Caki2 (cell line): ENCODE measurements at places on chromosomes 12 and 14.

DNA sequence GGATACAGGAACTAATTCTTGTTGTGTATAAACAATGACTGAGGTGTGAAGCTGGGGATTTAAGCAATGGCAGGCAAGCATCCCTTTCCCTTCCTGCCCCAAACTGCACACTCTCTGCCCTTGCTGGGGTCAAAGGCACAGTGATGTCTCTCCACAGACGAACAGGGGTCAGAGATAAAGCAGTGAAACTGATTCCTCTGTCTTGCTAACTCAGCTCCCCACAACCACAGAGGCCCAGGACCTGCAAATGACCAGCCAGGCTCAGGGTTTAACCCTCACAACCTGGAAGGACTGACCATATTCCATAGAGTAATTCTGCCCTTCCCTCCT lies 67.2 kb downstream of the CCDC88C start:
- no peak for DNase-seq

GRCh38 chr12:11798006-11798708 lies 148.7 kb downstream of the ETV6 start:
- no peak for DNase-seq

GRCh38 chr12:81811778-81812125 lies 52.6 kb upstream of the PPFIA2 start:
- no peak for DNase-seq

DNA sequence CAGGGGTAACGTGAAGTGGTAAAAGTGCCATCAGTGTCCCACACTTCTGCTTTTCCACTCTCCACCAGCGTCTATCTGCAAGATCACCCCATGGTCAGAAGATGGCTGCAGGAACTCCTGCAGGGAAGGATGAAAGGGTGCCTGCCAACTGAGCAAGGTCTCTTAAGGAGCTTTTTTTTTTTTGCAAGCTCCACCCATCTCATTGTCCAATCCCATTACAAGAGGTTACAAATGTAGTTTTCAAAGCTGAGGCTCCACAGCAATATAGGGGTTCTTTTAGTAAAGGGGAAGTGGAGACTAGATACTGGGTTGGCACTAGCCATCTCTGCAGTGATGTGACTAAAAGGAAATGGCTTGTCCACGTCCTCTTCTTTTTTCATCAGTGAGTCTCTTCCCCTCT lies 5.9 kb upstream of the BHLHE41 start:
- no peak for DNase-seq

GRCh38 chr12:121893961-121894460 lies 5.4 kb downstream of the PSMD9 start:
- DNase-seq = peak; percentile 79

- no peak for DNase-seq
These were observed 214.5 kb downstream of the BTG1 start for GRCh38 chr12:91931111-91931510.

DNA sequence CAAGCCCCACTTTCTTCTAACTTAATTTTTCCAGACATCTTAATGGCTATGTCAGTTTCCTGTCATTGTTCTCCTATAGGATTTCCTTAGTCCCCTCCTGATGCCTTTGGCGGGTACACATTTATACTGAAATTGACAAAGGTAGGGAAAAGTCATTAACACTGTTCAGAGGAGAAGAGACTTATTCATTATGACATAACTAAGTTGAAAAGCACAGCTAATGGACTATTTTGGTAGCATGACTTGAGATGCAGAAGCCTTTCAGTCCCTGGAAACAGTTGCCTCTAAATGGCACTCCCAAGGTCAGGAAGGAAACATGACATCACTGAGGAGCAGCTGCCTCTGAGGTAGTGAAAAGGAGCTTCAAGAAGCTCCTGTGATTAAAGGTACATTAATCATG lies 317.5 kb upstream of the KITLG start:
- DNase-seq = no peak

GRCh38 chr14:20723488-20723887 lies 22.2 kb upstream of the EDDM3A start:
- DNase-seq = no peak

GRCh38 chr12:49092086-49092815 lies 2.4 kb downstream of the DHH start:
- no peak for DNase-seq

- peak; percentile 27 for DNase-seq
These were observed 135.3 kb downstream of the PRKCH start for GRCh38 chr14:61456720-61457119.

DNA sequence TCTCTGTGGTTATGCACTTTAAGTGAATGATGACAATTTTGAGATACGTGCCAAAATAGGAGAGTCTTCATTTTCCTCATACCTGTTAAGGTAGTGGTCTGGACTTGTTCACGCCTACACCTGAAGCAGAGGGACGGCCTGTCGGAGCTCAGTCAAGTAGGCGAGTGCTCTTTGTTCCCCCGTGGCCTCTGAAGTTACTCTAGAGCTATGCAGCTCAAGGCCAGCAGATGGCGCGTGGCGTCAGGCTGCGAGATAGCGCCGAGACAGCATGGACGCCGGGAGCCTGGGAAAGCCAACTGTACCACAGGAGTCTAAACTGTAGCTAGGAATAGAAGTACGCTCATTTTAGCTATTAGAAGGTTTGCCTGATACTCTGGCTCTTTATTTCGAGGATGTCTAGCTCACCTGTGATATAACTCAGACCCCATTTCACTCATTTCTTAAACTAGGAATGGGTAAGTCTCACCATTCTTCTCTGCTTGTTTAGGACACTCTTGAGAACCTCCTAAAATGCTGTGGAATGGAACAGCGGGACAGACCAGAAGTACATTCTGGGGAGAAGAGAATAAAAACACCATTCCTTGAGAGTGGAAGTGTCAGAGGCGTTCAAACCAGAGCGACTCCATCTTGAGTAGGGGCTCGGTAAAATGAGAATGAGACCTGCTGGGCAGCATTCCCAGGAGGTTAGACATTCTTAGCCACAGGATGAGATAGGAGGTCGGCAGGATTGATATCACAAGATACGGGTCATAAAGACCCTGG lies 267.4 kb upstream of the HMGA2 start:
- peak; percentile 80 for DNase-seq

GRCh38 chr14:89628521-89628920 lies 211.5 kb upstream of the FOXN3 start:
- no peak for DNase-seq

GRCh38 chr14:88682495-88683114 lies 110.1 kb downstream of the EML5 start:
- DNase-seq = no peak

DNA sequence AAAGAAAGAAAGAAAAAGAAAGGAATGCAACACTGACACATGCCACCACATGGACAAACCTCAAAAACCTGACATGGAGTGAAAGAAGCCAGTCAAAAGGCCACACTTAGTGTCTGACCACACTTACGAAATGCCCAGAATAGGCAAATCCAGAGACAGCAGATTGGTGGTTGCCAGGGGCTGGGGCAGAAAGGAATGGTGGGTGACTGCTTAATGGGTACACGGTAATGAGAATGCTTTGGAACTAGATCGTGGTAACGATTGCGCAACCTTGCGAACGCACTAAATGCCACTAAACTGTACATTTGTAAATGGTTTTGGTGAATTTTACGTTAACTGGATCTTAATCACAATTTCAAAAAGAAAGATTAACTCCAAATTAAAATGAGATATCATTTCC lies 39.5 kb downstream of the SCARB1 start:
- peak; percentile 35 for DNase-seq

DNA sequence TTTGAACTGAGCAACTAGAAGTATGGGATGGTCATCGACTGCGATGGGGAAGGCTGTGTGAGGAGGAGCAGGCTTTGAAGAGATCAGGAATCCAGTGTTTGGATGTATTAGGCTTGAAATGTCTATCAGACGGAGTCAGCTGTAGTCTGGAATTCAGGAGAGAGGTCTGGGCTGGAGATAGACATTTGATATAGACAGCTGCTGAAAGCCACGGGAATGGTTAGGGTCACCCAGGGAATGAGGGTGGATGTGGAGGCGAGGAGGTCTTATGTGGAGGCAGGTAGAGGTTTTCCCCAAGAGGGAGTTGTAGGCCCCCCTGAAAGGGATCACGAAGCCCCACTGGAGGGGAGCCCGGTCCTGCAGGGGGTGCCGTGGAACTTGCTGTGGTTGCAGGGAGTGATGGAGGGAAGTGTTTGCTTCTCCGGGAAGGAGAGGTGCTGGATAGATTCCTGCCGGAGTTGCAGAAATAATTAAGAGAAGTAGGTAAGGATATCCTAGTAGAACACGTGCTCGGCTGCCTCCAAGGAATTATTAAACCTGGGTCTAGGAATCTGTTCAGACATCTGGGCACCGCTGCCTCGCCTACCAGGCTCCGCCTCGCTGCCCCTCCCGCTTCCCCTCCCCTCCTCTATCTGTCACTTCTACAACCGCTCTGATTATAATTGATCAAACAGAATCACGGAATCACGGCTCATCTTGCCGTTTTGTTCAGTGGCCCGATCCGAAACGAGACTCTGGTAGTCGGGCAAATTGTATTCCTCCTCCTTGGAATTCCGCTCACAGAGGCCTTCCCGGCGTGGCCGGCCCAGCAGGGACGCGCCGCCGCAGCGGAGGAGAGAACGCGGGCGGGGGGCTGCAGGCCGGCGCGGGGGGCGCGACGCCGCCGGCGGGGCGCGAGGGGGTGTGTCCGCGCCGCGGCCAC lies 826 bp upstream of the CACNA1C start:
- peak; percentile 33 for DNase-seq

GRCh38 chr12:86249851-86250250 lies 6.3 kb downstream of the MGAT4C start:
- peak; percentile 84 for DNase-seq

- no peak for DNase-seq
These were observed 39.1 kb downstream of the FNTB start for GRCh38 chr14:65025818-65026217.

- DNase-seq = no peak
These were observed 13.5 kb downstream of the PHETA1 start for GRCh38 chr12:111355201-111355925.

GRCh38 chr12:98121963-98122362 lies 393.4 kb upstream of the TMPO start:
- DNase-seq = no peak

- DNase-seq = peak; percentile 38
These were observed 29.2 kb downstream of the ZCCHC8 start for GRCh38 chr12:122471324-122472226.

DNA sequence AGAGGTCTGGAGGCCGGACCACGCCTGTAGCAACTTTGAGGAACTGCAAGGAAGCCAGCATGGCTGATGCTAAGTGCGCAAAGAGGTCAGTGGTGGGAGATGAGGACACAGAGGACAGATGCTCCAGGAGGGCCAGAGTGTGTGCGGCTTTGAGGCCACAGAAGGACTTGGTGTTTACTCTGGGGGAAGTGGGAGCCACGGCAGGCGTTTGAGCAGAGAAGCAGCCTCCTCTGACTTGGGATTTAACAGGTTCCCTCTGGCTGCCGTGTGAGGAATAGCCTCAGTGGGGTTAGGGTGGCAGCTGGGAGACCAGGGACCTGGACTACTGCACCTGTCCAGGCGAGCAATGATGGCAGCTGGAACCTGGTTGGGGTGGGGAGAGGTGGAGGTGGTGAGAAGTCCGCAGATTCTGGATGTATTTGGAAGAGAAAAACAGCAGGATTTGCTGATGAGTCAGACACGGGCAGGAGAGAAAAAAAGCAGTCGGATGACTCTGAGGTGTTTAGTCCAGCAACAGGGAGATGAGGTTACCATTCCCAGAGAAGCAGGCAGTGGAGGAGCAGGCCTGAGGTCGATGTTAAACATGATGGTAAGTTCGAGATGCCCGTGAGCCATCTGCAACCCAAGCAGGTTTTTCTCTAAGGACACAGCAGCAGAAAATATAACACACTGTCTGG lies 143.5 kb downstream of the SCARB1 start:
- DNase-seq = peak; percentile 90

- DNase-seq = no peak
These were observed 17.4 kb upstream of the EIF4B start for GRCh38 chr12:52988898-52989297.

GRCh38 chr12:33000016-33000415 lies 103.4 kb upstream of the PKP2 start:
- no peak for DNase-seq

DNA sequence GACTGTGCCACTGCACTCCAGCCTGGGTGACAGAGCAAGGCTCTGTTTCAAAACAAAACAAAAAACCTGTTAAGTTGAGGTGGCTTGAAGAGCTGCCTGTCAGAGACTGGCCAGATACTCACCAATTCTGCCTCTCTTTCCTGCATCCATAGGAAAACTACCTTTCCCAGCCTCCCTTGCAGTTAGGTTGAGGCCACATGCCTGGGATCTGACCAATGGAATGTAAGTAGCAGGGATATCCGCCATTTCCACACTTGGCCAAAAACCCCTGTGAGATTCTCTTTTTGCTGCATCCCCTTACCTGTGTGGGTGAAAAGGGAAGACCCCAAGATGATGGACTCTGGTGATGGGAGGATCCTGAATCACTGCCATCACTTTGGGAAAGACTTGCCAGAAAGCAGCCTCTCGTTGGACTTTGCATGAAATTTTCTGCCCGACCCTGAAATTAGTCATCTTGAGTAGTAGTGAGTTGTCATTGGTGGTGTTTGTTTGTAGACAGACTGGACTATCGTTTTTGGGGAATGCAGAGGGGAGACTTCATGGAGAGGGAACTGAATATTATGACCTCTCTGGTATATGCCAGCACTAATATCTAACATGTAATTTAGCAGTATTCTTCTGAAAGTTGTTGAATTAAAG lies 14.0 kb downstream of the GPR68 start:
- DNase-seq = no peak

GRCh38 chr12:14716848-14717444 lies 20.5 kb upstream of the GUCY2C start:
- no peak for DNase-seq

DNA sequence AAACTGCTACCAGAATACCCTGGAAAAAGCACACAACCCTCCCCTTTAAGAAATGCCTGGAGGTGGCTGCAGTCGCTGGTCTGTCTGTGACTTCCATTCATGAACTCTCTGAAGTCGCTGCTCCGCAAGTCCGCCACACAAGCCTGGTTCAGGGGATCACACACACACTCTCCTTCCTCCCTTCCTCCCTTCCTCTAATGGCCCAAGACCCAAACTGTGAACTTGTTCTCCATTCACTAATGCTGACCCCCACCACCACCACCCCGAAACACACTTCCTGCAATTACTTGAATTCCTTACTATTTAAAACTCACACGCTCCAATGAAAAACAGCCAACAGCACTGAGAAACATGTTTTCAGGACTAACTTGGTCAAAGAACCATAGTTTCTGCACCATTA lies 1.0 kb upstream of the LMO3 start:
- DNase-seq = no peak

GRCh38 chr14:75279763-75280290 lies 1.2 kb downstream of the FOS start:
- no peak for DNase-seq

DNA sequence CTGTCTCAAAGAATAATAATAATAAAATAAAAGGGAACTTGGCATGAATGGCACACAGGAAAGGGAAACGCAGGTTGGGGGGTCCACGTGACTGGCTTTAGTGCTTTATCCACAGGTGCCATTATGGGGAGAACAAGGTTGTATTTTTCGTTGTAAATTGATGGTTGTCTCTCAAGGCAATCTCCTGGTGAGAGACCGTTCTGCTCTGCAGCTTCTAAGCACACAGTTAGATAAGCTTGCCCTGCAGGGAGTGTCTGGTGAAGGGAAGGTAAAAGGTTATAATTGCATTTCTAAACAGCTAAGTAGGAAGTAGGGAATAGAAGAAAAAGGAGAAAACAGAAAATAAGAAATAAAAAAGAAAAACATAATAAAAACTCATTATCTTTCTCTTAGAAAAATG lies 69.1 kb upstream of the CPSF6 start:
- DNase-seq = no peak
